Fibroblast of villous mesenchyme (primary cell): ENCODE measurements at places on chromosomes 3 and 15. TPM values are rescaled to one million over a fixed set of nuclear protein-coding genes. Genes with fewer than 3 reads are reported as not detected.

DNA sequence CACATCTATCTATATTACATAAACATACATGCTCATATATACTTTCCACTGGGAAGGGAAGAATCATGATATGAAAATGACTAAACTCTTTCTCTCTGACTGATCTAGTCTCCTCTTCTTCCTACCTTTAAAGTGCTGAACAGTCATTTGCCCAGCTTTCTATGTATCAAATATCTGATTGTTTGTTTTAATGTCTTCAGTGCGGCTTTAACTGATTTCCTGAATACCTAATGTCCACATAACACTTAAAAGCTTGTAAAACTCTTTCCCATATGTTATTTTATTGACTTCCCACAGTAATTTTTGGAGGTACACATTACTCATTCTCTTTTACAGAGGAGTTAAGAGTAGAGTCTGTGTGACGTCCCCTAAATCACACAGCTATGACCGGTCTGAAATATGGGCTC, 28.2 kb downstream of the CPOX start:
- peak; percentile 74 for DNase-seq

- no peak for DNase-seq
These were observed 88.6 kb downstream of the LPP start for GRCh38 chr3:188242436-188243123.

DNA sequence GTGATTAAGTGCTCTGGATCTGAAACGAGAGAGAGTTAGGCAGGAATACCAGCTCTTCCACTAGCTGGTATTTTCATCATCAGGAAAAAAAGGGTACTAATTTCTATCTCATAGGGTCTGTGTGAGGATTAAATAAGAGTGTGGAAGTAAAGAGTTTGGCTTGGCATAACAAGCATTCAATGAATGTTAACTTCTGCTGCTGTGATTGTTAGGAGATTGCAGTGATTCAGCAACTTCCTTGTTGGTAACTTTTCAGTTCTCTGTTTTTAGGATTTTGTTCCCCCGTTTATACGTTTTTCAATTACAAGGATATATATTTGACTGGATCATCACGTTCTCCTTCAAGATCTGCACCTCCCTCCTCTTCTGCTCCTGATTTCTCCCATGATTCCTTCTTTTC, 65.9 kb upstream of the MYO5C start:
- no peak for DNase-seq

The SMAD6 gene
- 3.0 and 3.5 TPM in 2 replicates for total RNA-seq

The EPHB3 gene
- total RNA-seq, result 2.2 and 3.5 TPM in 2 replicates

The RASGRF1 gene
- 0.43 and 0.64 TPM in 2 replicates for total RNA-seq

The CD86 gene
- not detected in 2 replicates for total RNA-seq

DNA sequence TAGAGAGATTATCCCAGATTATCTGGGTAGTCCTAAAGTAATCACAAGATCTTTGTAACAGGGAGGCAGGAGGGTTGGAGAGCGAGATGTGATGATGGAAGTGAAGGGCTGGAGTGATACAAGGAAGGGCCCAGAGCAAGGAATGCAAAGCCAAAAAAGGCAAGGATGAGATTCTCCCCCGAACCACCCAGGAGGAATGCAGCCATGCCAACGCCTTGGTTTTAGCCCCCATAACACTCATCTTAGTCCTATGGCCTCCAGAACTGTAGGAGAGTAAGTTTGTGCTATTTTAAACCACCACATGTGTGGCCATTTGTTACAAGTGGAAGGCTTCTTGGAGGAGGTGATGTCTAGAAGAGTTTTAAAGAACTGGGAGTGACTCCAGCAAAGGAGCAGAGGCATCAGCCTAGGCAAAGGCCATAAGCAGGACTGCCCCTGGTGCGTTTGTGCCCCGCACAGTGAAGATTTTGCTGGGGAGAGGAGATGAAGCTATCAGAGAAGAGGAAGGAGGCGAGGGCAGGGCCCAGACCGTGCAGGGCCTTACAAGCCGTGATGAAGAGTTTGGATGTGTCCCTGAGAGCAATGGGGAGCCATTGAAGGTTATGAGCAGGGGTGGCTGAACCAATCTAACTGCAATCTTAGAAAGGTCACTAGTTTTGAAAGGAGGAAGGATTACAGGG, 25.3 kb upstream of the CORO2B start:
- DNase-seq, result no peak

The SPINK8 gene
- total RNA-seq, result not detected in 2 replicates

The SNRPN gene
- total RNA-seq, result 92.1 and 109 TPM in 2 replicates

DNA sequence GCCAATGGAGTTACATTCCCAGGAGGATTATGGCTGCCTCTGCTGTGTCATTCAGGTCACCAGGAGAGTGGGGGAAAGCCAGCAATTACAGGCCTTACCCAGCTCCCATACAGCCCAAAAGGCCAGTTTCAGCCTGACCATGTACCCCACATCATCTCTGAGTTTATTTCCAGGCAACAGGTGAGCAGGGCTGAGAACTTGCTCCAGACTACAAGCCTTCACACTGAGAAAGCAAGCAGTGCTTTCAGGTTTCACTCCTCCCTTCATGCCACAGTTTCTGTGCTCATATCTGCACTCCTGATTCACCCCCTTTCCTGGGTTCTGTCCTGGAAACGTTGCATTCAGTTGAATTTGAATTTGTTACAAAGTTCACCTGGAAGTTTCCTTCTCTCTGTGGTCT, 68.1 kb upstream of the ABI3BP start:
- no peak for DNase-seq

DNA sequence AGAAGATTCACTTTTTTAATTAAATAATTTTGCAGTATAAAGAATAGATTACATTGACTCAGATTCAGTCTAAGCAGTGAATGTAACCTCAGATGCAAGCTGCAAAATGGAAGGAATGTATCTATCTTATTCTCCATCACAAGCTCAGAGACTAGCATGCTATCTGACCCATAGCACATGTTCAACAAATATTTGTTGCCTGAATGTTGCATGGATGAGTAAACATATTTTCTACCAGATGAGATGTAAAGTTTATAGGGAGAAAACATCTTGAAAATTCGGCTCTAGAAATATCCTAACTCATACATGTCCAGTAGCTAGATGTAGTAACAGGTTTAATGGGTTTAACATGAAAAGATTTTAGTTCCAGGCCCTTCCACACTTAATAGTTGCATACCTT, 234.2 kb downstream of the MECOM start:
- DNase-seq, result no peak

- no peak for DNase-seq
These were observed at the start of gene HTR3D for GRCh38 chr3:184031187-184031792. TSS of gene HTR3D (plus strand) at chr3:184031742. CDS start at chr3:184031742, 0 bp downstream.

- peak; percentile 51 for DNase-seq
These were observed 87.3 kb upstream of the ROPN1 start for GRCh38 chr3:124078953-124079911.

The KCNAB1 gene
- 0.64 TPM in 1 of 2 replicates, not detected in the other for total RNA-seq

DNA sequence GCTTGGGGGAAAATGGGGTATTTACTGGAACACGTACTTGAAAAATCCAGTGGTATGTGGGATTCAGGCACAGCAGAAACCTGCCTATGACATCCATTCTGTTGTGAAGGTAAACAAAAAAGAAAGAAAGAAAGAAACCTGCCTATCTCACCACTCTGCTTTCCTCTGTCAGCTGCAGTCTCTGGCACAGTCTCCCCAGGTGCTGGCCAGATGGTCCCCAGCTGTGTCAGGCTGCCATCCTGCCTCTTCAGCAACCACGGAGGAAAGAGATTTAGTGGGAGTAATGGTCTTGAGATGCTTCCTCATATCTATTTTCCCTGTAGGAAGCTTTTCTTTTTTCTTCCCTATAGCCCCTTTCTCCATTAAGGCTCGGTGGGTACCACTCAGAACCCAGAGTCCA, 2.5 kb upstream of the PXYLP1 start:
- DNase-seq, result no peak

DNA sequence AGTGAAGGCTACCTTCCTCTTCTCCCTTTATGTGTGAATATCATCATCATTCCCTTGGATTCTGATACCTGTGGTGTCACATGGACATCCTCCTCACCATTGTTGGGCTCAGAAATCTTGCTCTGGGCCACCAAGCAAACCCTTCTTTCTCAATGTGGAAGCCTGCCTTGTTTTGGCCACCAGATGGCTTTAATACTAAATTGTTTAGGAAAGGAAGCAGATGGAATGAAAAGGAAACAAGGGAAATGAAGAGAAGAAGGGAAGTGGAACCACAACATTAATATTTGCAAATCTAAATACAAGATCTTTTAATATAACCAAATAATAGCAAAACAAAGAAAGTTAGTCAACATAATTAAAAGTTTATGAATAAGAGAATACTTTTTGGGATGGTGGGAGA, 14.0 kb downstream of the FAM227B start:
- no peak for DNase-seq

The IL17RE gene
- total RNA-seq, result 0.43 and 0.64 TPM in 2 replicates

DNA sequence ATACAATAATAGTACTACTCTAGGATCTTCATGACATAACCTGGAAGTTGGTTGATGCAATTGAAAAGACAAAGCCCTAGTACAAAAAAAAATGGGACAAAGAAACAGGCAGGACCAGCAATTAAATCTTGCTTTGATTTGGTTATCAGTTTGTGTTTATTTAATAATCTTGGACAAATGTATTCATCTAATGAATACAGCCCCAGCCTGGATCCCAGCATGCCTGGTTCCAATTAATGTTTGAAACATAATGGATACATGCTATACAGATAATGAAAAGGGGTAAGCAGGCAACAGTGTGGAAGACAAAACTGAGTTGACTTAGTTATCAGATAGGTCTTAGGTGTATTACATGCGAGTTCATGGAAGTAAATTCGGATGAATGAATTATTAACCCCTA, 29.6 kb upstream of the SATB1 start:
- no peak for DNase-seq

- no peak for DNase-seq
These were observed 502 bp downstream of the DPH3 start for GRCh38 chr3:16264174-16264707.

- DNase-seq, result peak; percentile 61
These were observed 83.4 kb upstream of the NANOGP8 start for GRCh38 chr15:35168464-35168863.

GRCh38 chr3:115666920-115667737, 43.8 kb downstream of the GAP43 start:
- DNase-seq, result no peak

The ANKRD63 gene
- not detected in 2 replicates for total RNA-seq

- DNase-seq, result no peak
These were observed 69.6 kb downstream of the RYR3 start for GRCh38 chr15:33380406-33380805.

The GASK1A gene
- total RNA-seq, result 0.32 and 1.7 TPM in 2 replicates

DNA sequence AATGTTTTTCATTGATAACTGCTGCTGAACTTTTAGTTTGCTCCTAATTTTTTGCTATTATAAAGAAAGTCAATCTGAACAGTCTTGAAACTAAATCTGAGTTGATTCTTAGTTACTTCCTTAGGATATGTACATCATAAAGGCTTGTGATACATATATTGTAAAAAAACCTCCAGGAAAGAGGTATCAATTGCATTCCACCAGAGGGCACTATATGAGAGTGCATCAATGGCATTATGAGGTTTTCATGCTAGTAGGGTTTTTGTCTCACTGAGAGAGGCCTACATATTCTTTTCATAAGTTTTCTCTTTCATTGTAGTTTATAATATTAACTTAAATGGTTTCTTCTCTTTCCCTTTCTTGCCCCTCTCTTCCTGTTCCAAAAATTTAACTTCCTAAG, 46.9 kb downstream of the PIK3R4 start:
- peak; percentile 23 for DNase-seq

DNA sequence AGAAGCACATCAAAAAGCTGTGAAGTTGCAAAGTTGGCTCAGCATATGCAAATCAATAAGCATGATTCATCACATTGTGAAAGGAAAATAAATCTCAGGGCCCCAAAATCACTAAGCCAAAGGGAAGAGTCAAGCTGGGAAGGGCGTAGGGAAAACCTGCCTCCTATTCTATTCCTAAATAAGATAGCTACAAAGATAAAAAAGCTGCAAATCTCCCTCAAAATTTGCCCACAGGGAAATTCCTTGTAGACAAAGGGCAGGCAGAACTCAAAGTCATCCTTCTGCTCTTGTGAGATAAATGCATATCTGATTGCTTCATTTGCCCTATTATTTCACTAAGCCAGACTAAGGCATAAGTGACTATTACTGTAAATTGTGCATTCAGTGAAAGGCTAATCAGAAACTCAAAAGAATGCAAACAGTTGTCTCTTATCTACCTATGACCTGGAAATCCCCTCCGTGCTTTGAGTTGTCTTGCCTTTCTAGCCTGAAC, 30.5 kb upstream of the CCNL1 start:
- no peak for DNase-seq
